CD8-positive, alpha-beta T cell (primary cell): ENCODE measurements at places on chromosomes 5 and 9.
A peak's percentile ranks its signal among the peaks of the same experiment; 100 is the strongest.

DNA sequence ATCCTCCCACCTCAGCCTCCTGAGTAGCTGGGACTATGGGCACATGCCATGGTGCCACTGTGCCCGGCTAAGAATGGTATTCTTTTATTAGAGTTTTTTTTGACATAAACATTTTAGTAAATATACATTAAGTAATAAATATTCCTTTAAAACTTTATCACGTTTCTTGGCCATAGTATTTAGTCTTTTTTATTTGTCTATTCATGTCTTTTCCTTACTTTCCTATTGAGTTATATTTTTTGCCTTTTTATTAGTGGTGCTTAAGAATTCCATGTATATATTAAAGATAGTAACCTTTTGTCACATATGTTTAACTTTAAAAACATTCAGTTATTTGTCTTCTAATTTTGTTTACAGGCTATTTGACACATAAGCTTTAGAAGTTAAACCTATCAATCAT lies 73.4 kb downstream of the MARCHF3 start:
- no peak for DNase-seq

- no peak for DNase-seq
Measured at GRCh38 chr9:94699715-94700373, 26.7 kb upstream of the AOPEP start.

DNA sequence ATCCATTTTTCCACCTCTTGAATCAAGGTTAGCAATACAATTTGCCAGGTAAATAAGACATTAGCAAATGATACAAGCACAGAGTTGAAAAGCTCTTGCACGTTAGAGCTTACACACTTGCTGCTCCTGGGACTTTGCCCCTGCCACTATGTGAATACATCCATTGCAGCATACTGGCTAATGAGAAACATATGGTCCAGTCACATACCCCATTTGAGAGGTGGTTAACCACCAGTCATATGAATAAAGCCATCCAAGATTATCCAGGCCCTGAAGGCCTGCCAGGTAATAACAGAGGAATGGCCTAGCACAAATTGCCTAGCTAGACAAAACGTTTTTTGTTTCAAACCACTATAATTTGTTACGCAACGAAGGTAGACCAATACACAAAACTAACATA lies 45.8 kb upstream of the FTMT start:
- DNase-seq: no peak

DNA sequence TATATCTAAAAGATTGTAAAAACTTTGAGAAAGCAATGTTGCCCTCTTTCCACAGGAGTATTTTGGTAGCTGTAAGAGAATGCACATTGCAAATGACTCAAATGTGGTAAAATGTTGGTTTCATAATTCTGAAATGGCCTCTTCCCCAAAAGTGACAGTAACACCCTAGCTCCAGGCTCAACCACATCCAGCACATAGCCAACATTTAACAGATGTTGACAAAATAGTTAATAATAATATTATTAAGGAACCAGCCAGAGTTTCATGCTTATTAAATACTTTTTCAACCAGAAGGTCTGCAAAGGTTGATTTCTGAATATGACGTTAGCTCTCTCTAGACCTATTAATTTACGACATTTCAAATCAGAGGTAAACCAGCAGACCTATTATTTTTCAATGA lies 1.3 kb downstream of the ANXA1 start:
- DNase-seq: no peak

GRCh38 chr5:61621202-61621650 lies 289.2 kb downstream of the ZSWIM6 start:
- DNase-seq: no peak

DNA sequence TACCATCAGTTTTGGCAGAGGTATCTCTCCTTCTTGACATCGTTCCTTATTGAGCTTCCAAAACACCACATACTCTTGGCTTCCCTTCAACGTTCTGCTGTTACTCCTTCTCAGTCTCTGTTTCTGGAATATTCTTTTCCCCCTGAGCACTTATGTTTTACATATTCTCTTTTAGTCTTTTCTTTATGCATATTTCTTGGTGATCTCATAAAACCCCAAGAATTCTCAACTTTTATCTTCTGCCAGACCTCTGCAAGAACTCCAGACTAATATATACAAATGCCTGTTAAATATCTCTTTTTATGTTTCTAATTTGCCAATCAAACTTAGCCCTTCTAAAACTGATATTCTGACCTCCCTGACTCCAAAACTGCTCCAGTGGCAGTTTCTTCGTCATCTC lies 453.4 kb upstream of the CTNND2 start:
- DNase-seq: no peak

DNA sequence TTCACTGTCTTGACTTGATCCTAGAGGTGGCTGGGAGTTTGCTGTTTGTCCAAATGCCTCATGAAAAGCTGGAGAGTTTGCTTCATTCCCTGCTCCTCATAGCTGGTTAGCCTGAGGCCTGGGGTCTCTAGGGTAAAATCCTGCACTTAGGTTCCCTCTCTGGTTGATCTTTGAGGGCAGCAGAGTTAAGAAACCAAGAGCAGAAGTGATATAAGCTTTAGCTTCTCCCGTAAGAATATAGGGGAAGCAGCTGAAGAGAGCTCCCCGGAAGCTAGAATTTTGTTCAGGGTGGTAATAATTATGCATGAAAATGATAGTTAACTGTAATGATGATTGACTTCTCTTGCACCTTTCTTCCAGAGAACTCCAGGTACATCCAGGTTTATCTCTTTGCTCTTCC lies 1.4 kb downstream of the FAM53C start:
- no peak for DNase-seq

- DNase-seq: no peak
Measured at GRCh38 chr9:12859704-12860251, 85.0 kb downstream of the LURAP1L start.

DNA sequence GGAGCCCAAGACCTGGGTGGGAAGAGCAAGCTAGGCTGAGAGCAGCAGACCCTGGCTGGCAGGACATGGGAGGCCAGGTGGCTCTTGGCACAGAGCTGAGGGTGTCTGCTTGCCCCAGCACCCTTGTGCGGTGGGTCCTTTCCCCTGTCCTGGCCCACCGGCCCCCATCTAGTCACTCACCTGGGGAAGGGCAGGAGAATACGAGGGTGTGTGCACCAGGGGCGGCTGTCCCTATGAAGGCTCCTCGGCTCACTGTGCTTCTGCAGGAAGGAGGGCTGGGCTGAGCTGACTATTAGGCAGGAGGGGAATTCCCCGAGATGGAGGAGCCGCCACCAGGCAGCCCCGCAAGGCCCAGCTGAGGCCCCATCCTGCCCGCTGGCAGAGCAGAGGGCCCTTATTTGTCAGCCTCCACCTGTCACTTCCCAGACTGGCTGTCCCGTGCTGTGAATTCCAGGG lies 6.1 kb upstream of the TNIP1 start:
- peak; percentile 58 for DNase-seq

- DNase-seq: no peak
Measured at GRCh38 chr5:177271113-177271512, 32.4 kb downstream of the RAB24 start.

- DNase-seq: no peak
Measured at GRCh38 chr5:94245608-94246007, 372.8 kb downstream of the KIAA0825 start.

DNA sequence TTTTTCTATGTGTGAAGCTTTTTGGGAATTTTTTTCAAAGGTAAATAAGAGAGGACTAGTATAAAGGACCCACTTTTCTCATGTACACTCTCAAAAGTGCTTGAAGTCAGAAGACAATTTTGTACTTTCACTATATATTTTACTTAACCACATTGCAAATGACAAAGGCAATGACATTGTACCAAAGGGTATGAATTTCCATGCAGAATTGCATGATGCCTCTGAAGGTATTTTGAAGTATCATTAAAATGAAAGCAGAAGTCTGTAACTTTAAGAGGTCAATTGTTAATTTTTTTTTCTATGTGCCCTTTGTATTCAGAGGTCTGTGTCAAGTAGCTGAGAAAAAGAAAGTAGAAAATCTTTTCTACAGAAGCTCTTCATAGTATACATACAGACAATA lies 84.7 kb downstream of the ST8SIA4 start:
- no peak for DNase-seq

DNA sequence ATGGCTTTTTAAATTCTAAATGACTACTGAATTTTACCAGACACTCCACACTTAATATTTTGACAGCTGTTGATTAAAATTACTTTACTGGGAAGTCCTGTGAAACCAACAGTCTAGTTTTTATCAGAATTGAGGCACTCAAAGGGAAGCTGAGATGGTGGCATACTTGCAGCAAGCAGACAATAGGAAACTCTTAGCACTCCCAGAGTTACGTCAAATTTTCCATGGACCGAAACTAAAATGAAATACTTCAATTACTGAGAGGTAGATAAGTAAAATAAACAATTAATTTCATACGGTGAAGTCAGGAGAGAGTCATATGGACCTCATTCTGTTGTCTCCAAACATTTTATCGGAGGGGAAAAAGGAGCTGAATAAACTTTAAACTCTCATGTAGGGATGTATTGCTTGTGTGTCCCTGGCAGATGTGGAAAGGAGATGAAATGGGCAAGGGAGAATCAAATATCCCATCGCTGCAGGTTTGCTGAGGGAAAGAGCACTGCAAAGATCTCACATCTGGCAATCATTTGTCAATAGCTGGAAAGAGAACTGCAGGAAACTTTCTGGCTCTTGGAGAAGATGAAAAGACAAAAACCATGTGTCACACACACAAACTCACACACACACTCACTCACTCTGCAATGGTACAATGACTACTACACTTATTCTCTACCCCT lies 189.4 kb downstream of the BNC2 start:
- DNase-seq: no peak

DNA sequence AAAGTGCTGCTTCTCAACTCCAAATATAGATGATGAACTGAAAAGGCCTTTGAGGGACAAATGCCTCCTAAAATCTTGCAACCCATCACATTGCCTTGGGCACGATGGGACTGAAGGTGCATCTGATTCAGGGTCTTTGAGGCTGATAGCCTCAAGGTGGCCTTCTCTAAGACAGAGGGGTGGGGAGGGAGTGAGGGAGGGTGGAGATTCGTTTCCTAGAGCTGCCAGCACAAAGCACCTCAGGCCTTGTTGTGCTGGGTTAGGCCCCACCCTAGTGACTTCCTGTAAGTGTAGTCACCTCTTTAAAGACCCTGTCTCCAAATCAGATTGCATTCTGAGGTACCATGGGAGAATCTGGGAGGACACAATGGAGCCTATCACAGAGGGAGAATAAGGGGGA lies 57.1 kb downstream of the BARX1 start:
- DNase-seq: no peak

GRCh38 chr9:132806306-132806705 lies 71.8 kb downstream of the AK8 start:
- no peak for DNase-seq

DNA sequence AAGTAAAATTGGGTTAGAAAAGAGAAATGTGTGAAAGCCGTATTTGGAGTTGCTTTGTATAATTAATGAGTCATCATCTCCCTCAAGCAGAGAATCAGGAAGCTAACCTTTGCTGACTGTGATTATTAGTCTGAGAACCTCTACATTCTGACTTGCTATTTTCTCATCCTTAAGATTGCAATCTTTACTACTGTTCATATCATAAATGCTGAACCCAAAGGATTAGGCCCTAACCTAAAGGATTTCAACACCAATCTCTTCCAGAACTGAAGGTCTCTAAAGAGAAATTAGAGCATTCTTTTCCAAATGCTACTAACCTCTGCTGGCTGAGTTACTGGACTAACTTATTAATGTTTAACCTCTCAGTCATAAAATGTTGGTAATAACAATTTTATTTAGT lies 538.1 kb upstream of the MEF2C start:
- DNase-seq: no peak
